ENCODE measurements at places on chromosomes 2 and 18.

DNA sequence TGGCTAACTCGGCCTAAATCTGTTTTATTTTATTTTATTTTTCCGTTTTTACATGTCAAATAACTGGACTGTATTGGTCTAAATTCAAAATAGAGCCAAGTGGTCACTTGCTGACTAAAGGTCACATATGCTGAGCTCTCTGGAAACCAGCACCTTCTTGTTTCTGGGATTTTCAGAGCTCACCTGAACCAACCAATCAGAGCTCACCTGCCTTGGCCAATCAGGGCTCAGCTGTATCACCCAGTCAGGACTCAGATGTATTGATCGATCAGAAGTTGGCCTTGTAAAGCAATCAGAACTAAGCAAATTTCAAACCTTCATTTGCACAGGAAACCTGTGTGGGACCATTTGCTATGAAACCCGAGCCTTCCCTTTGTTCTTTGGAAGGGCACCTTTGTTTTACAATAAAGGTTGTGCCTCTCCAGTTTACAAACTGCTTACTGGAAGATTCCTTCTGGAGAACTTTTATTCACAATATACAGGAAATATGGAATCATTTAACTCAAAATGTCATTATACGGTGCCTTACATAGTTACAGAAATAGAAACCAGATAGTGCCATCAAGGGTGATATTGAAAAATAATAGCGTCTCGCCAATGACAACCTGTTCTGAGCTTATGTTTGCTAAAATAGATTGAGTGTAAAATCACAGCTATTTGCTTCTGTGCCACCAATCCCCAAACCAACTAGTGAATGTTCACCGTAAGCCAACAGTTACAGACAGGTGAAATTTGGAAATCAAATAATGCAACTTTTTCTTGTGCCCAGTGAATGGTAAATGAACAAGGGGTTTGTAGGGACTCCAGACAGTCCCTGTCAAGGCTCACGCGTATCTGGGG, 17.3 kb upstream of the PSD4 start:
- no peak for DNase-seq

GRCh38 chr2:218294430-218295022, 2.2 kb upstream of the TMBIM1 start:
- no peak for DNase-seq

DNA sequence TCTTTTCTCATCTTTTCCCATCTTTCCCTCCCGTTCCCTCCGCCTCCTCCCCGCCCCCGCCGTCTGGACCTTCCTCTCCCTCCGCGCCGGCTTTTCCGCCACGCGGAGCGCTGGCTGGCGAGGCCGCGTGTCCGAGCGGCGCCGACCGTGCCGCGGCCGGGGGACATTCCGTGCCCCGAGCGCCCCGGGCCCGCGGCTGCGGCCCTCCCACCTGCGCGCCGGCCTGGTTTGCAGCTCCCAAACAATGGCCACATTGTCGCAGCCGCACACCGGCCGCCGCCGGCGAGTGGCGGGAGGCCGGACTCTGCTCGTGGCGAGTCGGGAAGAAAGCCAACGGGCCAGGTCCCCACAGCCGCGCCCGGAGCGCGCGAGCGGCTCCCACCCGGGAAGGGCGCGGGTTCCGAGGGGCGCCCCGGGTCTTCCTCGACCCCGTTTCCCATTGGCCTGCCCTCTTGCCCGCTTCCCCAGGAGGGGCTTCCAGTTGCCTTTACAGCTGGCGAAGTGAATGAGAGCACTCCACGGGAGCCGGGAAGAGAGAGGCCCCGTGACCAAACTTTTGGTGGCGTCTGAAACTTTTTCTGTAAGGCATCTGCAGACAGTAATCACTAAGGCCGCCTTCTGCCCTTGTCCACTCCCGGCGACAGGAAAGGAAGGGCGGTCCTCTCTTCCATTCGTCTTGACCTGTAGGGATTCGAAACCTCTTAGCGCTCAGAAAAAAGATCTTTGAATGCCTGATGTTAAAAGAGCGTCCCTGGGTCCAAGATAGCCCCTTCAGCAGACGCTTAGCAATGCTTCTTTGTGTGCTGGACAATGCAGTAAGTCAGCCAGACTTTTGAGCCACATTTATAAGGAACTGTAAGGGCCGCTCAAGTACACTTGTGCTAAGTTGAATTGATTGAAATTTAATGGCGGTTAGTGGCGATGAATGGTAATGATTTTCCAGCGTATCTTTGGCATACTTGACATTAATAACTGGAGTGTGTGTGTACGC, 6.2 kb downstream of the GLI2 start:
- no peak for DNase-seq

DNA sequence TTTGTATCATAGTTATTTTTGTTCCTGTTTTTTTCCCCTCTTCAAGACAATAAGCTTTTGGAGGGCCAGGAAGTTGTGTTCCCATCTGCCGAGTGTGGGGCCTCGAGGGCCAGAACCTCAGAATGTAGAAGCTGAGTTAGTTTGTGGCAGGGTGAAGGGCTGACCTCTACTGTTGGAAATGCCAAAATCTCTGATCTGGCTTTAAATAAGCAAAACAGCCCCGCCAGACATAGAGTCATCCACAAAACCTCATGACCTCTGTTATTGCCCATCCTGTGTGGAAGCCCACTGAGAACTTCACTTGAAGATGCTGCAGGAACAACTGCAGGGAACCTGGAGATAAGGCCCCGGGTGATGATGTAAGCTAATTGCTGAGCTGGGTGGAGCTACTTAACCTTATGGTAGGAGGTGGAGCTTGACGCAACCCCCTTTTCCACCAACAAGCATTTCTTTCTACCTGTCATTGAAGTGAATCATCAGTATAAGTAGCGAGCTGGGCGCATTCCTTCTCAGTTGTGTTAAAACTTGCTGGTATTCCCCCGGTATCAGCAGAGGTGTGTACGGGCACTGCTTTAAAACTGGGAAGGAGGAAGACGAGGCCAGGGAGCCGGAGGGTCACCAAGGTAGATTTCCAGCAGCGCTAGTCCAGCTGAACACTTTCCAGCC, 177.2 kb downstream of the NEDD4L start:
- DNase-seq, result no peak

DNA sequence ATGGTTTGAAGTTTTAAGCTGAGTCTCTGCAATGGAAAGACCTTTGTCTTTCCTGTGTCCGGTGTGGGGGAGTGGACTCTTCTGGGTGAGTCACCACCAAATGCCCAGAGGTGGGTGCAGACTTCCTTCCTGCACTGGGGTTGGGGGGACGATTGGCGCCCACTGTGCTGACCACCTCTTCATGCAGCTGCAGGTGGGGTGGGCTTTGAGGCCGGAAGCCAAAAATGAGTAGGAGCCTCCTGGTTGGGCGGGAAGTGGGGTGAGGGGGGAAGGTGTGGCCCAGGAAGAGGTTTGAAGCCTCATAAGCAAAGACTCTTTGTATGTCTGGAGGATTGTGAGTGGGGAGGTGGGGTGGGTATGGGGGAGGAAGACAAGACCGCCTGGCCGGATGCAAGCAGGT, 27.6 kb downstream of the PAX8 start:
- no peak for DNase-seq

GRCh38 chr2:69469375-69469774, 32.1 kb upstream of the NFU1 start:
- no peak for DNase-seq

DNA sequence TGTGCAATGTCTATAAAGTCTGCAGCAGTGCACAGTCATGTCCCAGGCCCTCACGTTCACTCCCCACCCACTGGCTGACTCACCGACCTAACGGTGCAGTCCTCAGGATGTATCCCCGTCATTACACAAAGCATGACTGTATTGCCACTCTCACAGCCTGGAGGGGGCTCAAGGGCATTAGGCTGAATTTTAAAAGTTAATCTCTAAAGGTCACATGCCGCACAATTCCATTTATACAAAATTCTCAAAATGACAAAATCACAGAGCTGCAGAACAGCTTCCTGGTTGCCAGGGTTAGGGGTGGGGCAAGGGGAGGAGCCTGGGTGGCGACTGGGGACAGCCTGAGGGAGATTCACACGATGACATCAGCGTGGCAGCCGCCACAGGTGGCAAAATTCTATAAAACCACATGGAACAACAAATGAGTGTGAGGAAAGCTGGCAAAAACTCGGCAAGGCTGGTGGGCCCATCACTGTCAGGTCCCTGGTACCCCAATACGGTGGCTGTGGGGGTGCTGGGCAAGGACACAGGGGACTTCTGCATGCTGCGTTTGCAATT, 97.6 kb downstream of the NDUFA10 start:
- DNase-seq, result no peak

GRCh38 chr18:37173384-37173783, 344.5 kb downstream of the KIAA1328 start:
- no peak for DNase-seq

DNA sequence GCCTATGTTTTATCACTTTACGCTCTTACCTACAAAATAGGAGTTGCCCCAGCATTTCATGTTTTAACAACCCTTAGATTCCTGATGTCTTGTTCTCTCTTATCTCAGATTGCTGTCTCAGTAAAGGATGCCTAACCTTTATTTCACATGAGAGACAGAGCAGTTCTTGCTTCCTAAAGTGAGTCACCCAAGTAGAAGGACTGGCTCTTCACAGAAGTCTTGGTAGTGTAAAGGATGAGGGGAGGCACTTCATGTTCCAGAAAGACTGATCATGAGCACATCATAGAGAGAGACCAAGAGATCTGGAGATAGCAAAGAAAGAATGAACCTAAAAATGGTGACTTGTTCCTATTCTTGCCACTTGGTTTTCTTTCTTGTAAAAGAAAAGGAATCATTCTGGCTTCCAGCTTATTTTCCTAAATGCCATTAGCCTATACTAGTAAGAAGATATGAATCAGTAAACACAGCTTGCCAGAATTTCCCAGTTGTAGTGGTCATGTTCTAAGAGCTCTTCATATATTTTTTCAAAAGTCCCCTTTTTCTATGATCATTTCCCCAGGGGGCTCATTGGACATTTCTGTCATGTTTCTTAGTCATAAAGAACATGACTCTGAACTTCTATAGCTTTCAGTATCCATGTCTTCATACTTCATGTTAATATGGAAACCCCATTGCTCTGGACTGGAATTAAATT, 54.9 kb downstream of the MAPRE2 start:
- no peak for DNase-seq

GRCh38 chr2:101995804-101996203, 4.0 kb downstream of the IL1R2 start:
- DNase-seq, result no peak

- DNase-seq, result no peak
Observed at GRCh38 chr2:111712940-111713515, 171.0 kb downstream of the ANAPC1 start.

- DNase-seq, result no peak
Observed at GRCh38 chr2:221345516-221345915, 226.6 kb downstream of the EPHA4 start.

- DNase-seq, result no peak
Observed at GRCh38 chr2:166375736-166376487, at the start of gene SCN9A. Gene SCN9A, minus strand, starts transcription at chr2:166375944. Its CDS starts 64,188 bp downstream, at chr2:166311756.

DNA sequence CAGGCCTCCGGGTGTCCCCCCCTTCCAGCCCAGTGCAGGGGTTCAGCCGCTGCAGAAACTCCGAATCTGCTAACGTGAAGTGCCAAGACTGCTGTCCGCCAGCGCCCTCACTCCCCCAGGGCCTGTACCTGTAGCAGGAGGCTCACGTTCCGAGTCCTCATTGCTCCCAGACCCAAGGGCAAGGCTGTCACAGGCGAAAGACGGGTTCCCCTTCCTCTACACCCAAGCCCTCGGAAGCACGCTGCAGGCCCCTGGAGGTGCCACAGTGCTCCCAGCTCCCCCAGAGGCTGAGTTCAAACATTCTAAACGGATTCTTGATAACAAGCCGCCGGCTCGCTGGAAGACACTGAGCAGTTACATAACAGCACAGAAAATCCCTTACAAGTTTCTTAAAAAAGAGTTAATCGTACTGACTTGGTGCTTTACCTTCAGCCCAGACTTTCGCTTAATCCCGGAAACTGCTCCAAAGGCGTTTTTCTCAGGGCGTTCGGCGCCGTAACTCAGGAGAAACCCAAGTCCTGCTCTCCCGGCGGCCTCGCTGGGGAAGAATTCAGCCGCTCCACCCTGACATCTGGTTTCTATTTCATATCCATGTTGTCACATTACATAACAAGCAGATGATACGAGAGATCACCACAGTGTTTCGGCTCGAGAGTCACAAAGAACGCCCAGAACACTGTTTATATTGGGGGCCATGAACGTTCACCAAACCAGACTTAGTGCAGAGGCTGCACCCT, 92.0 kb downstream of the HDAC4 start:
- DNase-seq, result no peak

GRCh38 chr2:233061591-233062450, 1.7 kb downstream of the INPP5D start:
- no peak for DNase-seq

- DNase-seq, result no peak
Observed at GRCh38 chr2:159550231-159550630, 66.1 kb downstream of the BAZ2B start.
